H4 (cell line): ENCODE measurements at places on chromosomes 5 and 9. TPM values are rescaled to one million over a fixed set of nuclear protein-coding genes. Genes with fewer than 3 reads are reported as not detected.
A peak's percentile ranks its signal among the peaks of the same experiment; 100 is the strongest.

- no peak for DNase-seq
Measured at GRCh38 chr5:172506251-172506650, 51.9 kb upstream of the SH3PXD2B start.

The SLC1A1 gene
- total RNA-seq = 2.5 and 3.0 TPM in 2 replicates

GRCh38 chr5:25713259-25713658, 1068.5 kb upstream of the CDH10 start:
- DNase-seq = peak; percentile 44

DNA sequence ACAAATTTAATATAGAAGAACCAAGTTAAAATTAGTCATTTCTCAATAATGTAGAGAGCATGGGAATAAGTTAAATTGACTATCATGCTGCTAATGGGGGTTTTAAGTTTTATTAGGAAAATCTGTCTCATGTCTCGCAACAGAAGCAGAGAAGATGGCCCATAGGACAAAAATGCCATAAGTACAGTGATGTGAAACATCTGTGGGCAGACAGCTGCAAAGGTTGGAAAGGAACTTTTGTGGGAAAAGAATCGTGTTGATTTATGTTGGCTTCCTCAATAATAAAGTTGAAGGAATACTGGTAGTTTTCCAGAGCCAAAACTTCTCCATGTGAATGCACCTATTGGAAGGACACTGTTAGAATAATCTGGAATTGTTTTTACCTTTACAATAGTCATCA, 44.8 kb downstream of the VCAN start:
- DNase-seq = no peak

The SIL1 gene
- total RNA-seq = 50.9 and 58.1 TPM in 2 replicates

DNA sequence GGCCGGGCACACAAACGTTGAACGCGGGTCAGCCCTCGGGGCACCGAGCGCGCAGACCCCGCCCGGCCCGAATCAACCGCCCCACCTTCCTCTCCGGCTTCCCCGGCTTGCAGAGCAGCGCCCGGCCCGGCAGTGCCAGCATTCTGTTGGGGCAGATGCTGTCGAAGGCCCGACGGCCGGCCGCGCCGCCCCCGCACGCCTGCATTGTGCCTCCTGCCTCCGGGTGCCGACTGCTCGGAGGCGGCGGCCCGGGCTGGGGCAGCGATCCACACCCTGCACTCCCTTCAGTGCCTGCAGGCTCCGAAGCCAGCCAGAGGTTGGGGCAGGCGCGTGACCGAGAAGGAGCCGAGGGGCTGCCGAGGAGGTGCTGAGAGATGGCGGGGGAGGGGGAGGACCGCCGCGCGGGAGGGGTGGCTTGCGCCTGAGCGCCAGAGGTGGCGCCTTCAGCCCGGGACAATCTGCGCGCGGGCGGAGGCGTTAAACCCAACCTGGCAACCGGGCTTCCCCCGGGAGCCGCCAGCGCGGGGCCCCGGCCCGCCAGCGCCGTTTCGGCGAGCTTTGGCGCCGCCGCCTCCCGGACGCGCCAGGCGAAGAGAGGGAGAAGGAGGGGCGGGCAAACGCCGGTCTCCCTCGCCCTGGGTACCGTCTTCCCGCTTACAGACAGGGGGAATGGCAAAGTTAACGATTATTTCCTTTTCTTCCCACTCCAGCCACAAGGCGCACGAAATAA, at the start of gene MCIDAS:
Gene MCIDAS (minus strand): TSS at position 382 of the 730 bp plus-strand sequence. CDS start 177 bp downstream, at position 205.
- peak; percentile 61 for DNase-seq

DNA sequence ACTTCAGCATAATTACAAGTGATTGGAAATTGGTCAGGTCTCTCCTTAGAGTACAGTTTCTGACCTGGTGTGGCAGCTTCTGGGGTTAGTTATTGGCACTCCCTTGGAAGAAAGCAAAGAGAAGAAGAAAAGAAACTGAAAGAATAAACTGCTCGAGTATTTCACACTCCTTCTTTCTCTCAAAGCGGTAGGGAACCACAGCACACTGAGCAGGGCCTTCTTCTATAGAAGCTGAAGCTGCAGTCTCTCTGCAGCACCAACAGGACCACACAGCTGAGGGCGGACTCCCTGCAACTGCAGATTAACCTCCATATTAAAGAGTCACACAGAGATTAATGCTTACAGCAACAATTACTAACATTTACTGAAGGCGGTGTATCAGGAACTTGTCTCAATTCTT, 152.0 kb downstream of the TRPM6 start:
- DNase-seq = no peak

The PPP3R2 gene
- total RNA-seq = not detected in 2 replicates

The OTP gene
- total RNA-seq = not detected in 2 replicates

The PFN3 gene
- not detected in 2 replicates for total RNA-seq

The PCDHA1 gene
- total RNA-seq = 0.45 and 0.56 TPM in 2 replicates

The ARRDC3 gene
- total RNA-seq = 50.6 and 53.5 TPM in 2 replicates

- DNase-seq = no peak
Measured at GRCh38 chr5:36786448-36787012, 90.0 kb upstream of the NIPBL start.

The C8G gene
- total RNA-seq = not detected in 2 replicates

DNA sequence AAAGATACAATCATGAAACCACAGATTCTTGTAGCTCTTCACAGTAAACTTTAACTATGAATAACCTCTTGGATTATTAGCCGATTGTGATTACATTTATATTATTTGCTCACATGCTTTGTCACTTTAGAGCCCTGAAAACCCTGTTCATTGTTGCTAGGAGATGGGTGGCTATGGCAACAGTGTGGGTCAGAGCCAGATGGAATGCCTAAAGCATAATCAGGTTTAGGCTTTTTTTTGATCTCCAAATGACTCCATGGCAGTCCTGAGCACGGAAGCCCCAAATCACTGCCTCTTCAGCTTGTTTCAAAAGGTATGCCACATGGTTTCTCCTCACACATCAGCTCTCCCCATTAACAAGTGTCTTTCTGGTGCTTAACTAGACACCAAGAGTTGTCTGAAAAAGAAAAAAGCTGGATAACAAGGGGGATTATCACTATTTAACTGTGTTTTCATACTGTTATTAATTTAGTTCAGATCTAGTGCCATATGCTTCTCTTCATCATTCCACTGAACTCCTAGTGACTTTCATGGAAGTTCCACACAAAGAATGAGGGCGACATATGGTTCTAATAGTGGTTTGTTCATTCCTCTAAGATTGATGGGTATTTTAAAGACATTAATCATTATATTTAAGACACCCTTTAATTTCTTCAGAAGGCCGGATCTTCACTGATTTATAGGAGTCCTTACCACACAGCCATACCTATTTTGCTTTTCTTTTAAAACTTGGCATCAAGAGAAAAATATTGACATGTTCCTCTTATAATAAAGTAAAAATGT, 88.8 kb upstream of the PAM start:
- no peak for DNase-seq

DNA sequence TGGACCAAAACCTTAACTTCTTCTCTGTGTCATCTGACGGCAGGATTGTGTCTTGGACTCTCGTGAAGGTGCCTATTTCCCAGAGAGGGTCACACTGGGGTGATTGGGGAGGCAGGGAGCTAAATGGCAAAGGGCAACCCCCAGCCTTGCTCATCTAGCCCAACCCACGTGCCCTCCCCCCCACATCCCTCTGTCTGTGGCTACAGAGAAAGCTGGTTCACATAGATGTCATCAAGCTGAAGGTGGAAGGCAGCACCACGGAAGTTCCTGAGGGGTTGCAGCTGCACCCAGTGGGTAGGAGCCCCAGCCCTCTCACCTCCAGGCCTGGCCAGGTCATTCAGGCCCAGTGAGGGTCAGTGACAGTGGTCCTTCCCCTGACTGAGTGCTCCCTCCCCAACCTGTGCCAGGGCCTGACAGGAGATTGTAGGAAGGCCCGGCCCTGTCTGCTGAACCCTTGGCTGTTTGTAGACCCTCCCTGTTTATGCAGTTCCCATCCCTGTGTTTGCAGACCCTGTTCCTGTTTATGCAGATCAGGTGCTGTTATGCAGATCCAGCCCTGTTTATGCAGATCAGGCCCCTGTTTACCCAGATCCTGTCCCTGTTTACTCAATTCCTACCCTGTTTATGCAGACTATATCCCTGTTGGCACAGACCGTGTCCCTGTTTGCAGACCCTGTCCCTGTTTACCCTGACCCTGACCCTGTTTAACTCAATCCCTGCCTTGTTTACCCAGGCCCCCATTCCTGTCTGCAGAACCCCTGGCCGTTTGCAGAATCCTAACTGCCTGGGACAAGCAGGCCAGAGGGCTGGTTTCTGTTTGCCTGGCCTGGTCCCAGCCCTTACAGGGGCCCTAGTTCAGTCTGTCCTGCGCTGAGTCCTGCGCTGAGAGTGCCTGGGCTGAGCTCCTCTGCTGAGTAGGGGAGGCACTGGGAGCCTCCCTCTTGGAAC, 10.4 kb downstream of the ENHO start:
- no peak for DNase-seq

- DNase-seq = no peak
Measured at GRCh38 chr5:78761840-78762239, 113.3 kb upstream of the LHFPL2 start.

GRCh38 chr9:14311956-14312685, 1.8 kb downstream of the NFIB start:
- DNase-seq = no peak

The ARSB gene
- total RNA-seq = 12.2 and 18.5 TPM in 2 replicates

- no peak for DNase-seq
Measured at GRCh38 chr5:4042311-4042710, 446.7 kb downstream of the IRX1 start.
